ENCODE measurements at places on chromosomes 12 and 14.

DNA sequence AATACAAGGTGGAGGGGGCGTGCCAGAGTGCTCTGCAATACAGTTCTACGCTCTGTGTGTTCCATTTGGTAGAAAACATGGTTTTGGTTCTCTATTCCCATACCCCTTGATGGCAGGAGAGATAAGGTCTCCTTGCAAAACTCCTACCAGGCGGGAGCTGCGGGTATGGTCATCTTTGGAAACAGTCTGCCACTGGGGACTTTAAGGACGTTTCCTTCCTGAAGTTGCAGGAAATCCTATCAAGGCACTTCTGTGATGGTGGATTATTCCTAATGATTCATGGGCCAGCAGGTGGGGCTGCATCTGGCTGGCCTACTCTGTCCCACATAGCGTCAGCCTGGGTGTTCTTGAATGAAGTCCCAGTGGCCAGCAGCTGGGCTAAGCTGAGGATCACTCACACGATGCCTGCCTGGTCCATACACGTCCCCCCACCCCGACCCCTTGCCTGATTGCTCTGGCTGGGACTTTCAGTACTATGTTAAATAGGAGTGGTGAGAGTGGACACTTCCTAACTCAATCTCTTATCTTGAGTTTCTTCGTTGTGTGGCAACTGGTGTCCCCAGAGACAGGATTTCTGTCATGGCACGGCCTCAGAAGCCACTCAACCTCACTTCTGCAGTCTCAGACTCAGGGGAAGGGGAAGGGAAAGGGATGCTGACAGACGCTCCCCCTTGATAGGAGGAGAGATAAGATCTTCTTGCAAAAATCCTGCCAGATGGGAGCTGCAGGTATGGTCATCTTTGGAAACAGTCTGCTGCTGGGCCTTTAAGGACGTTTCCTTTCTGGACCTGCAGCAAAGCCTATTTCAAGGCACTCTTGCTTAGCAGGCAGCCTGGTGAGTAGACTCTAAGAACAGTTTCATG, 61.0 kb upstream of the FKBP4 start:
- DNase-seq = no peak

DNA sequence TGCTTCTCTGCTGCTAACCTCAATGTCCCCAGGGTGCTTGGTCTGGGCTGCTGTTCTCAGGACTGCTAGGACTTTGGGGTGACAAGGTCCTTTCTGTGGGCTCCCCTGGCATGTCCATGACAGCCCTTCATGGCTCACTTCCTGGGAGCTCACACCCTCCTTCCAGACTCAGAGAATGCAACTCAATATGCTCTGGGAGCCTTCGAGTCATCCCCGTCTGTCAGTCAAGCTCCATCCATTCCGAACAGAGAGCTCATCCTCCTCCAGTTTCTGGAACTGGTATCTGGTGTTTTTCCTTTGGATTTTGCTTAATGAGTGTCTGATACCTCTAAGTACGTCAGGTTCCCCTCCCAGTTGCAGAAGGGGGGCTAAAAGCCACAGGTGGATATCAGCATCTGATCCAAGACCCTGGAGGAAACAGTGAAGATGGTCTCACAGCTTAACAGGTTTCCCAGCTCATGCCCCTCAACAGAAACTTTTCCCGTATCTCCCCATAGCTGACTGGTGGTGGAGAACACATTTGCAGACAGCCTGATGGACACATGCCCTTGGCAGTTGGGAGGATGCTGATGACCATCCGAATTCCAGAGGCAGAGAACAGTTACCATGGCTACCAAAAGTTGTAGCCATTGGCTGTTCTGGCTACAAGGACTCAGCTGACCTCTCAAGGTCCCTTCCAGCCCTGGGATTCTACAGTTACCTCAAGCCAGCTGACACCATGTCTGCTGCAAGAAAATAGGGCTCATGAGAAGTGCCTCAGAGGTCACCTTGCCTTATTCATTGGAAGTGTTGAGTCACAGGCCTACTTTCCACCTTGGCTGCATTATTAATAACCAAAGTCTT, 9.5 kb upstream of the RAB35 start:
- DNase-seq = no peak

DNA sequence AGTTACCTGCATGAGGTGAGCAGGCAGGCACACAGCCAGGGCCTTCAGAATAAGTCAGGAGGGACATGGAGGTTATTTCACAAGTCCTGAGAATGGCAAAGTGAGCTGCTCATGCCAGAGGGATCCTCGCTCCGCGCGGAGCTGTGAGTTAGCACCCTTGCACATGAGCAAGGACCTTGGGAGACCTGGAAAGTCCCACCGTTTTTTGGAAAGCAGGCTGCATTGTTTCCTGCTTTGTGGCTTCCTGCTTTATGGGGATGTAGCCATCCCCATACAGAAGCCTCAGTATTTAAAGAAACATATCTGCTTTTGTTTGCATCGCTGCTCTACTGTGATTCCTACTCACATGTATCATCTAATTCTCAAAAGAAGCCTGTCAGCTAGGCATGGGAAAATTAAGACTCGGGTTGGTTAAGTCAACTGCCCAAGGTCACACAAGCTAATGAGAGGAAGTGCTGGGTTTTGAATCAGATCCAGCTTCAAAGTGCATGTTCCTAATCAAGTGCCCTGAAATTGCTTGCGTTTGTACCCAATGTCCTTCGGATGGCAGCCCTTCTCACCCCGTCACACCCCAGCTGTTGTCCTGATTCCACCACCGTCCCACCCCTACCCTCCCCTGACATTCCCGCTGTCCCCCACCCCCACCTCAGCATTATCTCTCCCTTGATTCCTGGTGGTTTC, 106.2 kb downstream of the CRACR2A start:
- no peak for DNase-seq

DNA sequence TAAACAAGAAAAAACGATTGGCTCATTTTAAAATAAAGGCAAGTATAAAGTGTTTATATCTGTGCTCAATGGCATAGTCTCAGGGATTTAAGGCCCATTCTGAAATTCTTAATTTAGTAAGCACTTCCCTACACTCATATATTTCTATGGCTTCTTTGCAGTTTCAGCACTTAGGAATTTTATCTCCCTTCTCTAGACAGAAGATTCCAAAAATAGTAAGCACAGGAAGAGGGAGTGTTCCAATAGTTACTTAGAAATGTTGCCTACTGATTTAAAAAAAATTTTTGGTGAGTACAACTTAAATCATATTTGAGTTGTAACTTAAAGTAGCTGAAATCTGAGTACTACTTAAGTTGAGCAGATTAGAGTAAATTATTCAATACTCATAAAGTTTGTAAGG, 19.8 kb downstream of the INSM2 start:
- DNase-seq = no peak

DNA sequence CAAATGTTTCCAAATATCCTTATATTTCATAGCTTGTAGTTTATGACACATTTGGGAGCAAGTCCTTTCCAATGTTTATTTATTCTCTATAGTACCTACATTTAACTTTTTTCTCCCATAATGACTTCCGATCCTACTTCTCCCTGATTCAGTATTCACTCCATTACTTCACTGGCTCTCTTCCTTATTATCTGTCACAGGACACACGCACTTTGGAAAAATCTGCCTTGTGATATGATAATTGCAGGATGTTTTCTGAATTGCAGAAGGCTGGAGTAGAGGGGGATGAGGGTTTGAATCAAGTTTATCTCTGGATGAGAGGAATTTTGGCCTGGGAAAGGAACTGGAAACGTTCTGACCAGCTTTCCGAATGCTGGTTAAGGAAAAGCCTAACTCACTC, 75.0 kb downstream of the HMGA2 start:
- no peak for DNase-seq

DNA sequence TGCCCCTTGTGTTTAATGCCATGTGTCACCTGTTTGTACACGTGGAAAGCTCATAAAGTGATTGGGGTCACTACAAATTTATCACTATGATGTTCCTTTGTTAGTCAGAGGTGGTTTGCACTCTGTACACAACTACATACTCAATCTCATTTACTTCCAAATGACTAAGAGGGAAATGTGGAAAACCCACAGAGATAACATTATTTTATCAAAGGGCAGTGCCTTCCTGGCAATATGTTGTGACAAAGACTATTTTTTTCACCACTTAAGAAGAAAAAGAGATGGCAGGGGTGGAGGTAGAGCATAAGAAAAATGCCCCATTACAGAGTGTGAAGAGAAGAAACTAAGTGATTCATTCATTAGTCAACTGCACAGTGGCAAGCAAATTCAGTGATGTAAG, 1064.1 kb upstream of the FLRT2 start:
- DNase-seq = no peak

- DNase-seq = no peak
Observed at GRCh38 chr12:118334939-118335567, 37.7 kb downstream of the TAOK3 start.

DNA sequence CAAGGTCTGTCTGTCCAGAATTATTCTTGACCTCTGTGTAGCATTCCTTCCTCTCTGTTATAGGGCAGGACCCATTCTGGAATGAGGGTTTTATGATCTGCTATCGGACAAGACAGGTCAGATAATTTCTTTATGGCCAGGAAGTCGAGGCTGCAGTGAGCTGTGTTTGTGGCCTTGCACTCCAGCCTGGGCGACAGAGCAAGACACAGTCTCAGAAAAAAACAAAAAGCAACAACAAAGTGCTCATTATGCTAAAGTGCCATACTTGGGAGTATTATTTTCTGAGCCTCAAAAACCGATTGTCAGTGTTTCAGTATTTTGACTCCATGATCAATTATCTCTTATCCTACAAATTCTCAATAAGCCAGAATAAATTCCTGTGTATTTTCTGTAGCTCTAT, 4.1 kb downstream of the CIPC start:
- DNase-seq = no peak

GRCh38 chr12:60863421-60863820, 1267.6 kb downstream of the SLC16A7 start:
- DNase-seq = no peak

GRCh38 chr12:131089531-131090273, 136.0 kb downstream of the ADGRD1 start:
- DNase-seq = peak; percentile 34

DNA sequence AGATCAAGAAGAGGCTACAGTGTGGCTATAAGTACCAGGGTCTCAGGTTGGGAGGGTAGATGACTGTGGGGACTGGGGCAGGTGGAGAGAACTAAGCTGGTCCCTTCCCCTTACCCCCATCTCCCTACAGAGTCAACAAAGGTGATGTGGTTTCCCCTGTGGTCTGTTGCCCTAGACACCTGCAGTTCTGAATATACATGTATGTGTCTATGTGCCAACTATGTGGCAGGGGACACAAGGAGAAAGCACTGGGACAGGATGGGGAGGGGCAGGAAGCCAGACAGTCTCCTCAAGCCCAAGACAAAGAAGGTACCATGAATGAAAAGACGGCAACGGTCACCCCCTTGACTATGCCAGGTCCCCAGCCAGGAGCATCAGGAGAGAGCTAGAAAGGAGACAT, 4.5 kb upstream of the HDAC7 start:
- DNase-seq = peak; percentile 24

- DNase-seq = no peak
Observed at GRCh38 chr14:66401449-66402095, 84.6 kb upstream of the CCDC196 start.

GRCh38 chr14:92610849-92611271, 97.3 kb downstream of the RIN3 start:
- peak; percentile 54 for DNase-seq

- DNase-seq = no peak
Observed at GRCh38 chr12:119693511-119693910, 25.6 kb downstream of the PRKAB1 start.

GRCh38 chr12:56257491-56258067, 605 bp downstream of the ANKRD52 start:
- no peak for DNase-seq
